ELR (cell line): ENCODE measurements at places on chromosomes 11 and 22.
A peak's percentile ranks its signal among the peaks of the same experiment; 100 is the strongest.

- DNase-seq, result no peak
These were observed 8.5 kb upstream of the NAALADL1 start for GRCh38 chr11:65066805-65067291.

DNA sequence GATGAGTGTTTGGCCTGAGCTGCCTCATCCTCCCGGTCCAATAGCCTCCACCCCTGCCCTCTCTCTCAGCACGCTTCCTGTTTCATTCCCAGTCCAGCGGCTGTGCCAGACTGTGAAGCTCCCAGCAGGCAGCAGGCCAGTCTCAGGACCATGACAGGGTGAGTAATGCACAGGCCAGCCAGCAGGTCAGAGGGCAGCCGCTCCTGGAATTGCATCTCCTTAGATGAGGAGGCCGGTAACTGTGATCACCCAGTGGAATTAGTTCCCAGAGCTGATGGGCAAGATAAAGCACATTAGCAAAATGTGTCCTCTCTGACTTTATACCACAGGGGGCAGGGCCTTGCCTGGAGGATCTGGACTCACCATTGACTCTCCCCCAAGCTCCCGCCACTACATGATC, 251.2 kb downstream of the ETS1 start:
- peak; percentile 91 for DNase-seq

- no peak for DNase-seq
These were observed 2.7 kb downstream of the INS start for GRCh38 chr11:2158296-2158737.

DNA sequence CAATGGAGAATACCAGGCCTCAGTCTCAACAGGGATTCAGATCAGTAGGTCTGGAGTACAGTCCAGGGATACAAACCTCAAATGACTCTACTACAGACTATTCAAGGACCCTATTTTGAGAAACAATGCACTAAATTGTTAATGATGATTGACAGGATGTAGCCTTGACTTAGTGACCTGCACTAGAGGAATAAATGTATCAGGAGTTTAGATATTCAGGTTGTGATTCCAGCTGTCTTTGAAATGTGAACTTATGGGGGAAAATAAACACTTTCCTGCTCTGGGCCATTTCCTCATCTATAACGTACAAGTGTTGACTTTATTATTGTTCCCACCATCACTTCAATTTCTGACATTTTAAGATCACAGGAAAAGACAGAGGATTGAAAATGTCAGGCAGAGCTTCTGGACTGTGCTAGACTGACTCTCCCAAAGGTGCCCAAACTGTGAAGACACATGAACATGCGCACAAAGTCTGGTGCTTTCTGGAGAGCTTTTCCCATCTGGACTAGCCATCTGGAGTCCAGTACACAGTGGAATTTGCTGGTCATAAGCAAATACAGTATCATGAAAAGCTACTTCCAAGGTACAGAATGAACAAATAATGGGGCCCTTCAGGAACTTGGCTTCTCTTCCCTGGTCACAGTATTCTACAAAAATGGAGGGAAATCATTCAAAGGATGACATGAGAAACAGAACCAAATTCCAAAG, 110.4 kb downstream of the USP35 start:
- no peak for DNase-seq

DNA sequence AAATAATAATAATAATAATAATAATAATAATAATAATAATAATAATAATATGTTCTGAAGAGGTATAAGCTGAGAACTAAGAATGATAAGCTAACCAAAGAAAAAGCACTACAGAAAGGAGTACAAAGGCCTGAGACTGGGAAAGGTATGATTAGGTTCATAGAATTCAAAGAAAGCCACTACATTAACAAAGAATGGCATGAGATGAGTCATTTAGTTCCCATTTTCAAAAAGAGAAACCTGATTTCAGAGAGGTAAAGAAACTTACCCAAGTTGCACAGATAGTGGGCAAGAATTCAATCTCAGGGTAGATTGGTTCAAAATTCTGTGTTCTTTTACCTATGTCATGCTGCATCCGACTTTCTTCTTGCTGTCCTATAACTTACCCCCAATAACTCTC, 350.9 kb downstream of the TTC28 start:
- DNase-seq, result no peak

GRCh38 chr11:110897035-110897434, 184.8 kb upstream of the ARHGAP20 start:
- no peak for DNase-seq

DNA sequence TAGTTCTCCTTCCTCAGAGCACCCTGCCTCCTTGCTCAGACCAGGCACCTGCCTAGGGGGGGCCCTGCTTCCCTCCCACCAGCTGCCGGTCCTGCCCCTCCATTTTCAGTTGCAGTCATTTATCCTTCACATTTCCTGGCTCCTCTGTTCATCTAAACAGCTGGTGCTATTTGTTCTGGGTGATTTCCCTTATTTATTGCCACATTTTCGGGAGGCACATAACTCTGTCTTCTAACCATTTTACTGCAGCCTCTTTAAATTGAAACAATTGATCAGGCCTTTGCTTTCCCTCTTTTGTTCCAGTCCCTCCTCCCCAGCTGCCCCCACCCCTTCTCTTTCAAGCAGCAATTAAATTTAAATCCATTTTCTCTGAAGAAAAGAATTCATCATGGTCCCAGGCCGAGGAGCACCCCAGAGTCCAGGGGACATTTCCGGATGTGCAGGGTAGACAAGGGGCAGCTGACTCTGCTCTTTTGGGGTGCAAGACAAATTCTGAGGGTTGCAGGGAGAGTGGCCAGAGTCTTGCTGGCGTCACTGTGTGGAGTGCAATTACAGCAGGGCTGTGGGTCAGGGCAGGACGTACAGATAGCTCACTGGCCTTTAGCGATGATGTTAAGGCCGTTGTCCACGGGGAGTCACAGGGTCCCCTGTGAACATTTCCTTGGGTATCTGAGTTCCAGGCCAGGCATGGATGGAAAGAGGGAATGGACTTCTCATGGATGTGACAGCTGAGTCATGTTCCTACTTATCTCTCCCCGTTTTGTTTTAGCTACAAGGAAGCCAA, 476.4 kb downstream of the TBC1D22A start:
- no peak for DNase-seq

GRCh38 chr22:49961005-49961600, 531 bp downstream of the PIM3 start:
- DNase-seq, result peak; percentile 73

DNA sequence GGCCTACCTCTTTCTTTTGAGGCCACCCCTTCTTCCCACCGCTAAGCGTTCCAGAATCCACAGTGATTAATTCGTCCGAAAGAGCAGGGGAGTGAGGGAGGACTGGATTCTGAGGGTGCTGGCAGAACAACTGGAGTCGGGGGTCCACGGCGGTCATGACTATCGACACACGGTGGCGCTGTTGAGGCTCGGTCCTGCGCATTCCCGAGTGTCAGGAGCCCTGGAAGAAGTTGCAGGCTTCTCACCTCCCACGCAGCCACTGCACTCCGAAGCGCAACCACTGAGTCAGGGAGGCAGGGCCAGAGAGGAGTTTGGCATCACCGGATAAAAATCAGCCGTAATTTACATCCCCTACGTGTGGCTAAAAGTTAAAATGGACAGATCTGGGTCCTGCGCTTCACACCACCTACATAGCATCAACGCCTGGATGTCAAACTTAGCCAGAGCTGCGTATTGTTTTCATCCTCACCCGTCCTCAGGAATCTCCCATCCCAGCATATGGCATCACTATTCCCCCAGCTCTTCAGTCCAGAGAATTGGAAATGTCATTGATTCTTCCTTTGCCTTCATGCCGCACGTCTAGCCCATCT, 10.7 kb upstream of the CTSF start:
- peak; percentile 76 for DNase-seq

- DNase-seq, result peak; percentile 33
These were observed 937 bp upstream of the C1QTNF6 start for GRCh38 chr22:37188901-37189466.

GRCh38 chr11:16160146-16160545, 196.2 kb downstream of the SOX6 start:
- DNase-seq, result no peak
